ENCODE measurements at places on chromosomes 2 and 18.

- no peak for DNase-seq
Measured at GRCh38 chr2:937530-937929, 13.1 kb upstream of the SNTG2 start.

GRCh38 chr18:60555625-60556024 lies 183.1 kb upstream of the MC4R start:
- DNase-seq, result no peak

DNA sequence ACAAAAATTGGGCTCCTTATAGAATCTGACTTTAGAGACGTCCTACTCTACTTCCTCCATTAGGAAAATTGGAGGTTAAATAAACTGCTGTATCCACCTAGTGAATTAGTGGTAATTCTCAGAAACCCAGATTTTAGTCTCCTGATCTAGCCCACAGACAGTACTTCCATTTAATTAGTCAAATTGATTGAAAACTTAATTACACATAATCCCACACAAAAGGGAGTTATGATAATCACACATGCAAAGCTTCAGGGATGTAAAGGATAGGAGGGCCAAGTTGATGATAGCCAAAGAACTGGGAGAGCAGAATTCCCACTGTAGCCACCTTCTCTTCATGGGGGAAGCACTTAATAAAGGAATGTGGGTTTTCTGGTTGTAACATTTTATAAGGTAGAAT lies 471.9 kb downstream of the TMEM182 start:
- DNase-seq, result no peak

- no peak for DNase-seq
Measured at GRCh38 chr2:200586644-200586975, 796 bp downstream of the AOX1 start.
